ENCODE measurements at places on chromosomes 2 and 18.

DNA sequence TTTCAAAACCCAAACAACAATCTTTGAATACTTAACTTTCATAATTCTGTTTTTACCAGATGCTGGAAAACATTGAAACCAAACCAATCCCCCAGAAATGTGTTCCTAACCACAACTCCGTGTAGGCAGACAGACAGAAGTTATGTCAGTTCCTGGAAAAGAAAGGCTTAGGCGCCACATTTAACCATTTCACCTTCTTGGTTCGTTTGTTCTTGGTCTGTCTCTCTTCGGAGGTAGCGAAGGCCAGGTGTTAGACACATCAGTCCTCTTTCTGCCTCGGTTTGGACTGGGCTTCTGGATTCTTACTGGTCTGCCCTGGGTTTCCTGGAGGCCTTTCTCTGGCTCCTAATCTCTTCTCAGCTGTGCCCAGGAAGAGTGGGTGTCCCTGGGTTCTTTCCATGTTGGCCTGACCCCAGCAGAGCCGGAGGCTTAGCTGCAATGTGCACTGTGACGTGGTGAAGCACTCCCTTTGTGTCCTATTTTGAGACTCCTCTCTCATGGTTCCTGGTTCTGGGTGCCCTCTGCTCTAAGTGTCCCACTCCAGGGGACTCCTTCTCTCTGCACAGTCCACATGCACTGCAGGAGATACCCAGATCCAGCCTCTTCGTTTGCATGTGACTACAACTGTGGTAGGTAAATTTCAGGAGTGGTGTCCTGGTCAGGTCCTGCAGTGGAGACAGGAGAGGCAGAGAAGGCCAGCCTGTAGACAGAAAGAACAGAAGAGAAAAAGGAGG, 23.1 kb upstream of the RAB31 start:
- DNase-seq: no peak

DNA sequence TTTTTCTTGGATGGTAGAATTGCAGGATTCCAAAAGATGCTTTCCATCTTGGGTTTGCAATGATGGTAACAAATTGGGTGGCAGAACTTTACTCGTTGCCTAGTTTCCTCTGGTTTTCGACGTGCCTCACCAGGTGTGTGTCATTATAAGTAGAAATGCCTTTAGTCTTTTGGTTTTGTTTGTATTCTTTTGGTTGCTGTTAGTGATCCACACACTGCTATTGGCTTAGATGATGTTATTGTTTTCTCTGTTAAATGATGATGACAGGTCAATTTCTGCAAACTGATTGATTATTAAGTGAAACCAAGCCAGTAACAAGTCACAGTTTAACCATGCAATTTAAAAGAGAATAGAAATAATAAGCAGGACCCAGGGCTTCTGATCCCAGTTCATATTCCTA, 6.1 kb upstream of the LAMA3 start:
- DNase-seq: no peak

- DNase-seq: no peak
These were observed 5.3 kb upstream of the MBP start for GRCh38 chr18:77137851-77138250.

DNA sequence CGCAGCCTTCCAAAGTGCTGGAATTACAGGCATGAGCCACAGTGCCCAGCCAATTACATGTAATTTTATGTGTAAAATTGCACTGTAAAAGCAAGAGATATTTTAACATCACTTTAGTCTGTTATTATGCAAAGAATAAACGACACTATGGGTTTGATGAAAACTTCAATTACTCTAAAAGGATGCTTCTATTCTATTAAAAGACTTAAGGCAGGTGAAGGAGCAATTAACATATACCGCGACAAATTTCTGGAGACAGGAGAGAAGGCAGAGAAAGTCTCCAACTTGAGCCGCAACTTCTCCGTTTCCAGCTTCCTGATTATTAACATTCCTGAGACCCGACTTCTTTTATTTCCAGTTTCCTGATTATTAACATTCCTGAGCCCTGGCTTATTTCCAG, 53.7 kb downstream of the FAM210A start:
- DNase-seq: no peak

GRCh38 chr2:55001716-55002115, 48.5 kb downstream of the RTN4 start:
- no peak for DNase-seq

DNA sequence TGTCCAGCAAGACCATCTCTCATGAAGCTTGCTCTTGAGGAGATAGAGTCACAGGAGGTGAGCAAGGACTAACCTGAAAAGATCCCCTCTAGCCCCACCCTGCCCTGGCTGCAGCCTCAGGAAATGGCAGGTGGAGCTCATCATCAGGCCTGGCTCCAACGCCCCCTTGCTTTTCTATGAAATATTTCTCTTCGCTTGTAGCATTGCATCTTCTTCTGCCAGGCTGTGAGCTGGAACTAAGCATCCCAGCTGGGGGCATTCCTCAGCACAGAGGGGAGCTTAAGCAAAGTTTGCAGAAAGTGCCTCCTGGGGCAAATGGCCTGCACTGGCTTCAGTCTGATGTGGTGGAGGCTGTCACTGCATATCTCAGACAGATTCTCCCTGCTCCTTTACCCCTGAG, 90.1 kb upstream of the LGALSL start:
- no peak for DNase-seq

GRCh38 chr2:127599211-127599610, 46.7 kb upstream of the GPR17 start:
- DNase-seq: no peak

DNA sequence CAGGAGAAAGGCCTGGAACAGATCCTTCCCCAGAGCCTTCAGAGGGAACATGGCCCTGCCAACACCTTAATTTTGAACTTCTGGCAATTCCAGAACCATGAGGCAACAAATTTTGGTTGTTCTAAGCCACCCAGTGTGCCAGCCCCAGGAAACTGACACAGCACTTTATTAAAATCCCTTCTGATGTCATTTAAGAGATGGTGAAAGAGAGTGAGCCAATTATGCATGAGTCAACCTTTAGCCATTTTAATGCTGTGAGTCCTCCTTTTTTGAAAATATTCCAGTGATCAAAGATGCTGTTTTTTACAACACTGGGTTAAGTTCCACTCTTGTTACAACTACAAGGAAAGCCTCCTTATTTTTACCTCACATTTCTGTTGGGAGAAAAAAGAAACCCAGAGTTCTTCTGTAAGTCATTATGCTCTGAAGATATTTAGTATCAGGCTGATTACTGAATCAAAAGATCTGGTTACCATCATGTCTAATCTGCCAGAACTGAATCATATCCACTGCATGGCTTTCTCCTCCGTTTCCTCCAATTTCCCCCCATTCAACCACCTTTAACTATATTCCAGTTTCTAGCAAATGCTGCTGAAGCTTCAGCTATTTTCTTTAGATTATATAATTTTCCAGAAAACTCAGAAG, 235.4 kb downstream of the TXNL1 start:
- no peak for DNase-seq

DNA sequence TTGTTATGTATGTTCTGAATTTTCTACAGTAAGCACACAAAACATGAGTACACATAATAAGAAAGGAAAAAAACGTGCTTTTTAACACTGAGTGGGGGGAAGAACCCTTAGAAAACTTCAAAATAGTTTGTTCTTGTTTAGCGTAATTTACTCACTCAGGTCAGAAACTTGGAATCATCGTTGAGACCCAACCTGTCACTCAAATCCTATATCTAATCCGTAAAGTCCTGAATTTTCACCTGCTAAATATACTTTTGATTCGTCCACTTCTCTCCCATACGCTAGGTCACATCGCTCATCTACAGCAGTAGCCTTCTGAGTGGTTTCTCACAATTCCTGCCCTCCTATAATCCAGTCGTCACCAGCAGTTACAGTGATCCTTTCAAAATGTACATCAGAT, 767 bp downstream of the TPRKB start:
- DNase-seq: no peak

GRCh38 chr18:68234131-68234530, 480.8 kb downstream of the TMX3 start:
- no peak for DNase-seq

DNA sequence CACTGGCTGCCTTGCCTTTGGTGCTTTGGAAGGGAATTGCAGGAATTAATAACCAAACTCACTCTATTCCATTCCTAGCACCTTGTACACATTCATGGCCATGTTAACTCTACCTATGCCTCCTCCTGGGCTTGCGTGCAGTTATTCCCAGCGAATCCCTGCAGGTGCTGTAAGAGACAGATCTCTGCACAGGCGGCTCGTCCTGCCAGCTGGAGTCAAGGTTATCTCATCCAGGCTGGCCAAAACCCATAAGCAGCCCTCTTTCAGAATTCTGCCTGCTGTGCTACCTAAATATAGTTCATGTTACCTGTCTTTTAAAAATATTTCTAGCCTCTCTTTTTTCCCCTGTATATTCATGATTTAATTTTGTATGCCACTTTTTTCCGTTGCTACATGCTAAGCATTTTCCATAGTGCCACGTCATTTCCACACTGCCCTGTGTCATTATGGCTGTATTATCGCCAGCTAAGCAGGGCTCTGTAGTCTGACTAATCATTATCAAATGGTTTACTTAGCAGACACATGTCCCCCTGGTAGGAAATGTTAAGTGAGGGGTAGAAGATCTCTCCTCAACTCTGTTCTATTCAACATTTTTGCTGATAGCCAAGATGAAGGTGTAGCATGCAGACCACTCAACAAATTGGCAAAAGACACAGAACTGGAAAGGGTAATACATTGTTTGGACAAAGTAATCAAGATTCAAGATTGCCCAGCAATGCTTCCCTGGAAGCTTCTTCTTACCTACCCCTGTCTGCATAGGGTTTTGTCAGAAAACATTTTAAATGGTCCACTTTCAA, 79.7 kb upstream of the TAF1B start:
- DNase-seq: no peak

GRCh38 chr2:225400546-225401400, 1.3 kb downstream of the NYAP2 start:
- DNase-seq: no peak

DNA sequence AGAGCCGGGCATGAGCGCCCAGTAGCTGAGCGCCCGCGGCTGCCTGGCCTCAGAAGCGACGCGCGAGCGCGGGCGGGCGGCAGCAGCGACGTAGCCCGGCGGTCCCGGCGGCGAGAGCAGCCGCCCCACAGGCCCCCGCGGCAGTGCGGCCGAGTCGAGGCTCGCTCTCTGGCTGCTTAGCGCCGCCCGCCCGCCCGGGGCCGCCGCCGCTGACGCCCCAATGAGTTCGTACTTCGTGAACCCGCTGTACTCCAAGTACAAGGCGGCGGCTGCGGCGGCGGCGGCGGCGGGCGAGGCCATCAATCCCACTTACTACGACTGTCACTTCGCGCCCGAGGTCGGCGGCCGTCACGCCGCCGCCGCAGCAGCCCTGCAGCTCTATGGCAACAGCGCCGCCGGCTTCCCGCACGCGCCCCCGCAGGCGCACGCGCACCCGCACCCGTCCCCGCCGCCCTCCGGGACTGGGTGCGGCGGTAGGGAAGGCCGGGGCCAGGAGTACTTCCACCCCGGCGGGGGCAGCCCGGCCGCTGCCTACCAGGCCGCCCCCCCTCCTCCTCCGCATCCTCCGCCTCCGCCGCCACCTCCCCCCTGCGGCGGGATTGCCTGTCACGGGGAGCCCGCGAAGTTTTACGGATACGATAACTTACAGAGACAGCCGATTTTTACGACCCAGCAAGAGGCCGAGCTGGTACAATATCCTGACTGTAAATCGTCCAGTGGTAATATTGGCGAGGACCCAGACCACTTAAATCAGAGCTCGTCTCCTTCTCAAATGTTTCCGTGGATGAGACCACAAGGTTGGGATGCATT, 847 bp downstream of the HOXD8 start:
- DNase-seq: no peak

GRCh38 chr18:63152096-63152495, 167.5 kb downstream of the BCL2 start:
- no peak for DNase-seq

GRCh38 chr18:23616258-23616657, 30.0 kb upstream of the NPC1 start:
- no peak for DNase-seq

DNA sequence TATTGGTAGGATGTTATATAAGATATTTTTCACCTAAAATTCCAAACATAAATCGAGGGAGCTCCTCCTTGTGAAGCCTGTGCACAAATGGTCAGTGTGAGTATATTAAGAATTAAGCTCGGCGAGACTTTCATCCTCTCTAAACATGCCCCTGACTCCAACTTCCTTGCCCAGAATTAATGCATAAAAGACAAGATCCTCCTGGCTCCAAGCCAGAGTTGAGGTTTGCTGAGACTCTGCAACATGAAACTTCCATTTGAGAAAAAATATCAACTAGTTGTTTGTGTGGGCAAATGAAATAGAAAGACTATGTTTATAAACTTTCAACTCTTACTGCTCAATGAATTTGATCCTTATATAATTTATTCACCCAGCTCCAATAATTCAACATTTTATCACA, 68.1 kb downstream of the CCDC178 start:
- no peak for DNase-seq

DNA sequence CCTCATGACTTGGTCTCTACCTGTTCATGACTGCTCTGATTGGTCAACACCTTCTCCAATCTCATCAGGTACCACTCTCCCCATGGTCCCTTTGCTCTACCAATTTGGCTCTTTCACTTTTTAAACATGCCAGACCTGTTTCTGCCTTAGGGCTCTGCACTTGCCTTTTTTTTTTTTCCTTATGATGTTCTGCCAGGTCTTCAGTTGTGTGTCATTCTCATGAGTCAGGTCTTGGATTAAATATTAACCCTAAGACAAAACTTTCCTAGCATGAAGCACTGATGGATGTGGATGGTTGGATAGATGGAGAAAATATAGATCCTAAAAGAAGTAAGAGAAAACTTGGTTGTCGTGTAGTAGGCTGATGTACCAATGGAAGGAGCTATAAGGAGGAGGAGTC, 219.3 kb downstream of the TTC32 start:
- DNase-seq: no peak

Data from stimulated activated CD8-positive, alpha-beta memory T cell treated with anti-CD3 and anti-CD28 coated beads, Interleukin-2, amount 100 ng/mL, for 1 hour (primary cell).